Urothelium cell line (cell line): ENCODE measurements at places on chromosomes 16 and 17.

DNA sequence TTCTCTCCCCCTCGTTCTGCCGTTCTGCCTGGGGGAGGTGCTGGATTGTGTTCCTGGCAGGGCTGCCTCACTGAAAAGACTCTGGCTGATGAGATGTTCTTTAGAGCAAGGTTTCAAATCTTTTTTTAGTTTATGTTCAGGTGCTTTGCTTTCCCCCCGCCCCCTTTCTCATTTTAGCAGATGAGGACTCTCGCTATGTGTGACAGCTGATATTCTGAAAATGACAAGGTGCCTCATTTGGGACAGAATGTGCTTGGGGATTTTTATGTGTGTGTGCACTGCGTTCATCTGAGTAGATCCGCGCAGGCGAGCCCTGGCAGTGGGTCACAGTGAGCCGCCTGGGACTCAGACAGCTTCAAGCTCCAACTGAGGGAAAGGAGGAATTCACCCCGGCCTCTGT lies 205.9 kb downstream of the HS3ST4 start:
- DNase-seq: no peak

DNA sequence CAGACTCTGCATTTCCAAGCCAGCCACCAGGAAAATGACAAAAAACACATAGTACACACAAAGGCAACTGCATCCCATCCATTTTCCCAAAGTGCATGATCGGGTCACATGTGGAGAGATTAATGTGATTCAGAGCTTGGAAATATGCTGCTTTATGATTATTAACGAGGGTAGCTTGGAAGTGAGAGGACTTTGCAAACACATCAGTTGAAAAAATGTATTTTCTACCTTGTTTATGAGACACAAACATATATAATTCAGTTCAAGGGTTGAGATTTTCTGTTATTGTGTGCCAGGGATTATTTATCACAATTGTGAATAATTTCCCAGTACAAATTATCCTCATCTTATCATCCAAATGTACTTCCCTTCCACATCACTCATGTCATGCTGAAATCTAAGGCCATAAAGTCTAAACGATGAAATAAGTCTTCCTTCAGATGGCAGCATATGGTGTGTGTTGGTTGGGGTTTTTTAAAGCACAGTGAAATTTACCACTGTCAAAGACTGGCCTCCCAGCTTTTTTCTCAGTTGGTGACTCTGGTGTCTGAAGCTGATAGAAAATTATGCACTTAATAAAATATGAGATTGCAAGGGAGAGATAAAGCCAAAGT lies 104.7 kb upstream of the ADAMTS18 start:
- DNase-seq: no peak

GRCh38 chr17:63785556-63785955 lies 11.6 kb downstream of the DDX42 start:
- no peak for DNase-seq

- no peak for DNase-seq
Observed at GRCh38 chr17:77242118-77242851, 101.5 kb downstream of the SEC14L1 start.

DNA sequence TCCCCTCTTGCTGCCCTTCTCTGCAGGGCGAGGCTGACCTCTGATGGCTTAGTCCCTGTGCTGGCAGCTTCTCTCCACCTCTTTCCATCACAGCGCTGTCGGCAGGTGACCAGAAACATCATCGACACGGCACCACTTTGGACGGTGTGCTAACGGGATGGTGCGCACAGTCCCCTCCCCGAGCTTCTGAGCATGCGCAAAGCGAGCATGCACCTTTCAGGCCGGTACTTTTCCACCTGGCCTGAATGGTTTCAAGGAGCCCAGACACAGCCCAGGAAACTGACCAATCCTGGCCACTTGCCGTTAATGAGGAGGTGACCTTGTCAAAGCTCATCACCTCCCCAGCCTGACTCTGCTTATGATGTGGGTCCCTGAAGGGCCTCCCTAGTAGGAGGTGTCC lies 54.8 kb downstream of the MGAT5B start:
- no peak for DNase-seq

DNA sequence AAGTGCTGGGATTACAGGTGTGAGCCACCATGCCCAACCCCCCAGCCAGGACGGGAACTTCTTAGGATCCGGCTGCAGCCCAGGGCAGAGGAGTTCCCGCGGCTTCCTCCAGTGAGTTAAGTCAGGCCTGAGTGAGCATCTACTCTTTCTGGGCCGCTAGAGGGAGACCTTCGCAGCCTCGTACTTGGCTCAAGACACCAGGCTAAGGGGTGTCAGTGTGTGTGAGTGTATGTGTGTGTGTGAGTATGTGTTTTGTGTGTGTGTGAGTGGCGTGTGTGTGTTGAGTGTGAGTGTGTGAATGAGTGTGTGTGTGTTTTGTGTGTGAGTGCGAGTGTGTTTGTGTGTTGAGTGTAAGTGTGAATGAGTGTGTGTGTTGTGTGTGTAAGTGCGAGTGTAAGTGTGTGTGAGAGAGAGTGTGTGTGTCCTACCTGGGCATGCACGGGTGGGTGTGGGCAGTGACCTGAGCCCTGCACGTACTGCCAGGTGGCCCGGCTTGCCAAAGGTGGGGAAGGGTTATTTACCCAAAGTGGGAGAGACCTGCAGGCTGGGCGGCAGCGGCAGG lies 58.5 kb downstream of the TMEM235 start:
- DNase-seq: peak; percentile 92

DNA sequence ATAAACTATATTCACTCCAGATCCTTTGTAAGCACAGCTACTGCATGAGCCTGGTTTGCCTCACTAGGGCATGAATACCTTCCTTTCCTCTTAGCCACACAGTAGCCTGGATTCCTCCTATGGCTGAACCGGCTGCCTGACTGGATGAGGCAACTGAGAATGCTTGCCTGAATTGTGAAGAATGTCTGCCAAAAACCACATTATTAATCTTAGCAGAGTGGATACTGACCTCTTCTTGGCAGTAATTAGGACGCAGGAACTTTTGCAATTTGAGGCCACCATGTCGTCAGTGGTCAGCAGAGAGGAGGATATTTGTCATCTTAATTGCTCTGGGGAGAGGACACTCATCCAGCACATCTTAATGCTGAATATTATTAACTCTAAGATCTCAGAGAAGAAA lies 651.8 kb upstream of the GOT2 start:
- peak; percentile 11 for DNase-seq

DNA sequence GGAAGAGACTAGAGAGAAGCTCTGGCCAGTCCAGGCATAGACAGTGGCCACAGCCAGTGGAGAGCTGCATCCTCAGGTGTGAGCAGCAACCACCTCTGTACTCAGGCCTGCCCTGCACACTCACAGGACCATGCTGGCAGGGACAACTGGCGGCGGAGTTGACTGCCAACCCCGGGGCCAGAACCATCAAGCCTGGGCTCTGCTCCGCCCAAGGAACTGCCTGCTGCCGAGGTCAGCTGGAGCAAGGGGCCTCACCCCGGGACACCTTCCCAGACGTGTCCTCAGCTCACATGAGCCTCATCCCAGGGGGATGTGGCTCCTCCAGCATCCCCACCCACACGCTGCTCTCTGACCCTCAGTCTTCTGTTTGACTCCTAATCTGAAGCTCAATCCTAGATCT lies 3.2 kb downstream of the RHBDF1 start:
- DNase-seq: no peak

- DNase-seq: no peak
Observed at GRCh38 chr16:2953706-2954627, 10.1 kb upstream of the KREMEN2 start.

GRCh38 chr17:80251966-80252365 lies 8.7 kb upstream of the RNF213 start:
- no peak for DNase-seq

GRCh38 chr16:26595199-26595598 lies 471.5 kb upstream of the C16orf82 start:
- DNase-seq: no peak

GRCh38 chr17:81706757-81707624 lies 3.8 kb downstream of the MRPL12 start:
- DNase-seq: no peak

GRCh38 chr16:50315346-50315997 lies 49.1 kb downstream of the ADCY7 start:
- no peak for DNase-seq

DNA sequence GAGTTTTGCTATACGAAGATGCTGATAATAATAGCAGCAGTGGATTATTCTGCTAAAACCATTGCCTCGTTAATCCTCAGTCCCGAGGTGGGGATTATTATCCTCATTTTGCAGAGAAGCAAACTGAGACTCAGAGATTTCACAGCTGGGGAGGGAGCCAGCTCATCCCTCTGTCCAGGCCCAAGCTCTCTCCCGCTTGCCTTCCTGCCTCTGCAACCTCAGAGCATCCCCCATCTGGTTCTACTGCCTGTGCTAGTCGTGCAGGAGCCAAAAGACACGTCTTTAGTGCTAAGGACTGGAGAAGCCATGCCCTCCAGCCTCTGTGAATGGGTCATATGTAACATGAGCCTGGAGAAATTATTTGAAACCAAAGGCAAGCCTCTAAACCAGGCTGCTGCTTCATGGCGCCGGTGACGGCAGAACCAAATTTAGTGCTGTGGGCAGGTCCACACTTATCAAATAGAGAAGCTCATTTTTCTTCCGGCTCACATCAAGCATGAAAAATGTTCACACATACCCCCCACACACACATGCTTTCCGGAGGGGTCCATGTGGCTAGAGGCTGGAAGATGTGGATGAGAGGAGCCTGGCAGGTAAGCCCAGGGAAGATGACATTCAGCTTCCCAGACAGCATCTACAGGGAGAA lies 13.5 kb downstream of the MAPT start:
- DNase-seq: no peak

GRCh38 chr16:67814567-67814966 lies 7.9 kb downstream of the TSNAXIP1 start:
- DNase-seq: no peak

DNA sequence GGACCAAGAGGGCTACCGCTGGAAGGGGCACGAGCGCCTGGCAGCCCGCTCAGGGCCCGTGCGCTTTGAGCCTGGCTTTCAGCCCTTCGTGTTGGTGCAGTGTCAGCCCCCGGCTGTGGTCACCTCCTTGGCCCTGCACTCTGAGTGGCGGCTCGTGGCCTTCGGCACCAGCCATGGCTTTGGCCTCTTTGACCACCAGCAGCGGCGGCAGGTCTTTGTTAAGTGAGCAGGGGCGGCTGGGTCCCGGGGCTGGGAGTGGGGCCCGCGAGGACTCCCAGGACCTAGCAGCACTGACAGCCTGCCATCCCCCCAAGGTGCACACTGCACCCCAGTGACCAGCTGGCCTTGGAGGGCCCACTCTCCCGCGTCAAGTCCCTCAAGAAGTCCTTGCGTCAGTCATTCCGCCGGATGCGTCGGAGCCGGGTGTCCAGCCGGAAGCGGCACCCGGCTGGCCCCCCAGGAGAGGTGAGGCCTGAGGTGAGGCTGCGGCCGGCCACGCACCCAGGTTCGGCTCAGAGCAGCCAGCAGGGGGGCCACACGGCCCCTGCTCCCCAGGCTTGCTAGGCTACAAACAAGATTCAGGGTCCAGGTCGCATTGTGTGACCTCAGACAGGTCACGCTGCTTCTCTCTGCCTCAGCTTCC lies 17.4 kb upstream of the MYO15B start:
- no peak for DNase-seq

GRCh38 chr17:82217120-82217529 lies 4.5 kb upstream of the CCDC57 start:
- no peak for DNase-seq

DNA sequence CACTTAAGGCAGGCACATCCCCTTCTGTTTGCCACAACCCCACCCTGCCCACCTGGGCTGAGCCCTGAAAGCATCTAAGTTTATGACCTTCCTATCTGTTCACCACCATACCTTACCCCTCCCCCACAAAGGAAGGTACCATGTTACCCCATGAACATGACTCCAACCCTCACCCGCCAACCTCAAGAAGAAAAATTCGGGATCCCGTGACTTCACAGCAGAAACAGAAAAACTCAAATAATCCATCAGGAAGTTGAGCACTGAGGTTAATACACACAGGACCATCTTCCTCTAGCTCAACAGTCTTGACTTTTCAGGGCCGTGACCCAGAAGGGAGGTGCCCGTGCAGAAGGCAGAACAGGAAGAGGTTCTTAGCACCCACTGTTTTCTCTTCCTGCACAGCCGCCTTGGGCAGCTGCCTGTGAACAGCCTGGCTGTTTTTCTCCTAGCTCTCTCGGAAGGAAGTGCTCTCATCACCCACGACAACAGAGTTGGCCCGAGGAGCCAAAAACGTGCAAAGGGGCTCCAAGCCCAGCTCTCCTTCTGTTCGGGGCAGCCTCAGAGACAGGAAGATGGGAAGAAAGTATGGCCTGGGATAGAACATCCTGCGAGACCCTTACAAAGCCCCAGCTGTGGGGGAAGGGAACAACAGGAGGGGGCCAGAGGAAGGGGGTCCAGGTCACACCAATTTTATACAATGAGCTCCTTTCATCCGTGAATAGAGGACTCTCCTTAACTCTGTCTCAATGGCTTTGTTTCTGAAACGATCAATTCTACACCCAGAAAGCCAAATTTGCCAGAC lies 101.1 kb downstream of the XYLT1 start:
- no peak for DNase-seq

DNA sequence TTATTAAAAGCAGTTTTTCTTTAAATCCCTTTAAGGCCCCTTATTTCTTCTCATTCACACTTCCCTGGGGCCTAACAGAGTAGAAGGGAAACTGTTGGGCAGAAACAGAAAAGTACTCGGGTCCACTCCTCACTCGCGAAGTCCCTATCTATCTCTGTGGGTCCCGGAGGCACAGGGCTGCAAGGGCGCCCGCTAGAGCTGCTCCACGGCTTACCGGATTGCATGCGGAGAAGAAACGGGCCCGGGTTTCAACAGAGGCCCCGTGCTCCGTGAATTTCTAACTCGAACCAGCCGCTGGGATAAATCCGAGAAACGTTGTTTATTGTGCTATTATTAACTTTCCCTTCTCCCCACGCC lies 4.3 kb downstream of the CBLN1 start:
- DNase-seq: no peak

- no peak for DNase-seq
Observed at GRCh38 chr17:81859906-81860755, at the start of gene P4HB. TSS of gene P4HB (minus strand) at chr17:81860535. CDS start at chr17:81860471, 64 bp downstream.

DNA sequence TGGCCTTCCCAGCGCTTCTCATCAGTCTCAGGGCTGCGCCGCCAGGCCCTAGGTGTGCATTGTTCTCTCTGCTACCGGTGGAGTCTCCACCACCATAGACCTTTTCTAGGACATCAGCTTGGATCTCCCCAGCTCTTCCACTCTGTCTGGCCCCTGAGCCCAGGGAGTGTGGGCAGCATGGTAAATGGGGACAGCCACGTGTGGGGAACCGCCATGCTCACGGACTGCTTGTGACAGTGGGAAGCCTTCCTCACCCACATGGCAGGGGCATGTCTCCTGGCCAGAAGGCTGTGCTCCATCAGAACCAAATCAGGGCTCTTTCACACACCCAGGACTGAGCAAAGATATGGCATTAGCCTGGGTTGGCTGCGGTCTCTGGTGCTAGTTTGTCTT lies 51.3 kb downstream of the TNFRSF13B start:
- no peak for DNase-seq

DNA sequence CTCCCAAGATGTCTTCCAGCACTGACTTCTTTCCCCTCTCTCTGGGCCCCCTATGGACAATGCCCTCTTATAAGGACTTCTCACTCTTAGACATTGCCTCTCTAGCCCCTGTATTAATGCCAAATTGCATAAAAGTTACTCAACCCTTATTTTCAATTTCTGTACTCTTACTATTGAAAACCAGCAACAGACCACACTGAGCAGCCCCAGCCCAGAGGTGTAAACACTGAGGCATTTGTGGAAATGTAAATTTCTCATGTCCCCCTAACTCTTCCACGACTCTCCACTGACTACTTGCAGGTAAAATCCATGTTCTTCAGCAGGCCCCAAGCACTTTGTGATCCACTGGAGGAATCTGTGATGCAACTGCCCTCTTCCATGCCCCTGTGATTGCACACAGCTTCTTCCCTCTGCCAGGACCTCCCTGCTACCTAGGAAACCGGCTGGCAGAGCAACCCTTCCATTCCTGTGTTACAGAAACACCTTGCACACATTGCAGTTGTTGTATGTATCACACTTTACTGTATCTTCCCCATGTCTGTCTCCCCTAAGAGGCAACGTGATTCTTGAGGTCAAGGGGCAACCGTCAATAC lies 4.4 kb downstream of the N4BP1 start:
- no peak for DNase-seq
